Activated T-cell treated with anti-CD3 and anti-CD28 coated beads for 1 hour (primary cell): ENCODE measurements at places on chromosomes 2 and 18.

GRCh38 chr2:178163395-178163794, 30.9 kb upstream of the OSBPL6 start:
- no peak for DNase-seq

- DNase-seq: no peak
These were observed 258.9 kb upstream of the APCDD1 start for GRCh38 chr18:10195529-10195928.

DNA sequence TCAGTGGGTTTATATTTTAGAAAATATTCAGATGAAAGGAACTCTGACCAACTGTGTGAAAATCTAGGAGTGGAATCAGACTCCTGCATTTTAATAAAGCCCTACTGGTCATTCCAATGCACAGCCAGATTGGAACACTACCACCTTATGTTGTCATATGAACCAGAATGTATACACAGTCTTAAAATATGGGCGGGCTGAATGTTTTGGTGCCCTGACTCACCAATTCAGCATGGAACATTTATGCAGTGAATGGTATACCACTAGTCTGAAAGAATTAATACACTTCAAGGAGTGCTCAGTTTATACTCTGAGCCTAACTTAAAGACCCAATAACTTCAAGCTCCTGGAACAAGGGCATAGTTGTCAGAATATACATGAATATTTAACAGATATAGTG, 280.9 kb upstream of the TCF4 start:
- no peak for DNase-seq

DNA sequence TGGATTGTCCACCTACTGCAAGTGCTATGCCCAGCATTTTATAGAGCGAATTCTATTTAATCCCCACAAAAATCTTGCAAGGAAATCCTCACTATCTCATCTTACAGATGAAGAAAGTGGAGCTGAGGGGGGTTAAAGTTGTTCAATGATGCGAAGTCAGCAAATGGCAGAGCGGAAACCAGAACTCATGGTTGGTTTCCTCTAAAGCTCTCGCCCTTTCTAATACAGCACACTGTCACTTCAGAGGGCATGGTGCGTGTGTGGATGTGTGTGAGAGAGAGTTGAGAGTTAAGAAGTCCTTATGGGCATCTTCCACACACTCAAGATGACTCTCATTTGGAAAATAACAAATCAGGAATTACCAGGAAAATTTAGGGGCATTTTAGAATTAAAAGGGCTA, 78.4 kb downstream of the TGFA start:
- no peak for DNase-seq

- DNase-seq: no peak
These were observed 19.0 kb downstream of the DNPEP start for GRCh38 chr2:219368690-219369191.
